ENCODE measurements at places on chromosomes 1 and 21. TPM values are rescaled to one million over a fixed set of nuclear protein-coding genes. Genes with fewer than 3 reads are reported as not detected.

GRCh38 chr21:25572861-25573310 is 34.4 kb downstream of the MRPL39 start:
- DNase-seq, result no peak

- no peak for DNase-seq
These were observed 1.3 kb downstream of the EDARADD start for GRCh38 chr1:236395230-236395946.

TGFB2 gene
- 237 TPM for total RNA-seq

- no peak for DNase-seq
These were observed 154.1 kb downstream of the ZBTB18 start for GRCh38 chr1:244205171-244205570.

- DNase-seq, result no peak
These were observed at the start of gene CFAP45 for GRCh38 chr1:159900086-159900680. TSS of gene CFAP45 (minus strand) at chr1:159900165. CDS start at chr1:159900098, 67 bp downstream.

- no peak for DNase-seq
These were observed 1357.4 kb upstream of the ADGRL4 start for GRCh38 chr1:80363689-80364475.

- DNase-seq, result no peak
These were observed 14.5 kb downstream of the PLEKHO1 start for GRCh38 chr1:150164224-150164623.

DNA sequence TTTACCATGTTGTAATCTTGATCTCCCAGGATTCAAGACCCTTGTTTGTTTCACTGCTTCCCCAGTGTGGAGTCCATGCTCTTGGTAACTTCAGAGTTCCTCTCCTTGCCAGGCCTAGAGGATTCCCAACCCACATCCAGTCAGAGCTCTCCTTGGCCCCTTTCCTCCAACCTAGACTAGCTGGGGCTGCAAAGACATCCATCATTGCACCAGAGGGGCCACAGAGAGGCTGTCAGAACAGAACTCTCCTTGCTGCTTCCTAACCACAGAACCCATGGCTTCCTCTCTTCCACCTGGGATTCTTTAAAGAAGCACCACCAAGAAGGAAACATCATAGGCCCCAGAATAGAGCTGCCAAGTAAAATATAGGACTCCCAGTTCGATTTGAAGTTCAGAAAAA is 81.0 kb downstream of the HMGB4 start:
- no peak for DNase-seq

GRCh38 chr21:33810766-33811165 is 104.8 kb downstream of the ATP5PO start:
- no peak for DNase-seq

DNA sequence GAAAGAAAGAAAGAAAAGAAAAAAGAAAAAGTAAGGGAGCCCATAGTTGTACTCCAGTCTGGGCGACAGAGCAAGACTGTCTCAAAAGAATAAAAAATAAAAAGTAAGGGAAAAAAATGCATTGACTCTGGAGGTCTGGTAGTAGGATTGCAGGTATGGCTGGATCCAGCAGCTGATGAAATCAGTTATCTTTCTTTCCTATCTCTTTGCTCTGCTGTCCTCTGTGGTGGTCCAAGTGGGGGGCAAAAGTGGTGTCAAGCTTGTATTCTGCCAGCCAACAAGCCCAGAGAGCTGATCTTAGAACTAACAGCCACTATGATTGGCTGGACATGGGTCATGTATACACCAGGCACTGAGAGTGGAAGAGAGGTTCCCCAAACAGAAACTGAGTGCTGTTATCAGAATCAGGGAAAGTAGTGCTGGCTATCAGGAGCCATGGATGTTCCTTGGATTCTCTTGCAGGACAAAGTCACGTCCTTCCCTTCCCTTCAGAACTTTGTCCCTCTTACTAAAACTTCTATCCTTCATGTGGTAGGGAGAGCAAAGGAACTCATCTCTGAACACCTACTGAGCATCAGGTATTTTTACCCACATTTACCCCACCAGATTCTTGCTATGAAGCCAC is 3.5 kb upstream of the FBLIM1 start:
- no peak for DNase-seq

GRCh38 chr1:167171286-167171929 is 49.3 kb upstream of the POU2F1 start:
- no peak for DNase-seq

DNA sequence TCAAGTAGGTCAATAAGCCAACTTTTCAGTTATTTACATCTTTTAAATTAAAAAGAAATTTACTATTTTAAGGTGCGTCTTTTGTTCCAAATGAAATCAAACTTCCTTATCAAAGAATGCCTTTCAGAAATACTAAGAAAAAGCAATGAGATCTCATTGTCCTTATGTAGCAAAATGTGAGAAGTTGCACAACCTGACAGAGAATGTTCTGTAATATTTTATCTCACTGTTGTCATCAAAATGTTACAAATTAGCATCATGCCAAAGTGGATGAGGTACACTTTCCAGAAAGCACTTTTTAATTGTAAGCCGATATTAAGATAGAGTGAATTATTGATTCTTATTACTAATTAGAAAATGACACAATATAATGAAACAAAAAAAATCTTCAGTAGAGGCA is 50.4 kb downstream of the KCNT2 start:
- DNase-seq, result no peak

- DNase-seq, result no peak
These were observed 194.8 kb downstream of the EIF4G3 start for GRCh38 chr1:20981915-20982314.

CFHR5 gene
- total RNA-seq, result not detected

DNA sequence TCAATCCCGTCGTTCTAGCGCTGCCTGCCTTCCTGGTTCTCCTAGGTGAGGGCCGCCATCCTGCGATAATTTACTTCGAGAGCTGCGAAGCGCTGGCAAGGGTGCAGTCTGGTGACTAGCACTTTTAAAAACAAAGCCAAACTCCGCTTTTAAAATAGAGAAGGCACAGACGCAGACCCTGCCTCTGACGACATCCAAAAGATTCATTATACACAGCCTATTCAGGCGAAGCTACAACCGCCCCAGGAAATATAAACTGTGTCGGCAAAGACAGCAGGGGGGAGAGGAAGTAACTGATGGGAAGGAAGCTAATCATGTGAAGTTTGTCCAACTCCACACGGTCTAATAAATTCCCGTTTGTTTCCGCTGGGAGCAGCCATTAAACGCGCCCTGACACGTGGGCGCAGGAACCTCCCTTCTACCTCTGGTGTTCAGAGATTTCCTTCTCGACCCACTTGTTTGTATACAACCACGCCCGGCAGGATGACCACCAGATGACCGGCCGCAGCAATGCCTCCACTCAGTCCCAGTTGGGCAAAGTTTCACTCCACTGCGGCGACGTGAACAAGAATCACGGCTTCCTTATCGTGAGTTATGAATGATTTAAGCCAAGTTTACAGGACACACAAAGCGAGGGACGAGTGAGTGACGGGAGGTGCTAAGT is 1.3 kb downstream of the GNG12 start:
- DNase-seq, result no peak

TACSTD2 gene
- 0.33 TPM for total RNA-seq

- DNase-seq, result no peak
These were observed 45.3 kb downstream of the KCNC4 start for GRCh38 chr1:110255392-110255787.

- DNase-seq, result no peak
These were observed 35.9 kb upstream of the ATP1B1 start for GRCh38 chr1:169070547-169070946.

- DNase-seq, result no peak
These were observed 78.7 kb downstream of the IFI44 start for GRCh38 chr1:78728359-78728758.

KRTAP12-2 gene
- not detected for total RNA-seq

OR10K2 gene
- not detected for total RNA-seq

CA6 gene
- total RNA-seq, result not detected

SIPA1L2 gene
- total RNA-seq, result 8.9 TPM

DNA sequence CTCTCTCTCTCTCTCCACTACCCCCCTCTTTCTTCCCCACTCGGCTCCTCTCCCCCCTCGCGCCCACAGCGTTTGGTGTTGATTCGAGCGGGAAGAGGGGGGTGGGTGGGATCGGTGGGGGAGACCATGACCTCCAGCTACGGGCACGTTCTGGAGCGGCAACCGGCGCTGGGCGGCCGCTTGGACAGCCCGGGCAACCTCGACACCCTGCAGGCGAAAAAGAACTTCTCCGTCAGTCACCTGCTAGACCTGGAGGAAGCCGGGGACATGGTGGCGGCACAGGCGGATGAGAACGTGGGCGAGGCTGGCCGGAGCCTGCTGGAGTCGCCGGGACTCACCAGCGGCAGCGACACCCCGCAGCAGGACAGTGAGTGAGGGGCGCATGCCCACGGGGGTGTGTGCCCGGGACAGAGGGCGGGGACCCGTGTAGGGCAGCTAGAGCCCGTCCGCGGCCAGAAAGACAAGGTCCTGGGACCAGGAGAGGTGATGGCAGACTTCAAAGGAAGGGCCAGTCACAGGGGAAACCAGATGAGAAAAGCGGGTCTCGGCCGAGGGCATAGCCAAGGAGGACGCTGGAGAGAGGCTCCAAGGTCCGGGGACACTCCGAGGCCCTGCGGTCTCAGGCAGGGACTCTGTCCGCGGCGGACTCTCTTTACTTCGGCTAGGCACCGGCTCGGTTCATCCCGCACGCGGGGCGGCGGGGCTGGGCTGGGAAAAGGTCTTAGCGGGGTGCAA is at the start of gene PRRX1:
TSS of gene PRRX1 (plus strand) at position 39 of the 735 bp plus-strand sequence. CDS start at position 127, 88 bp downstream.
- no peak for DNase-seq

GRCh38 chr1:40394491-40395172 is 21.1 kb downstream of the SMAP2 start:
- no peak for DNase-seq

ZNF695 gene
- total RNA-seq, result 1.7 TPM

NSUN4 gene
- total RNA-seq, result 23.5 TPM

GRCh38 chr1:19167140-19167539 is 42.9 kb downstream of the UBR4 start:
- no peak for DNase-seq

MATN1 gene
- total RNA-seq, result 0.47 TPM

GRCh38 chr1:203628201-203629015 is 1.8 kb downstream of the ATP2B4 start:
- peak; percentile 72 for DNase-seq

CPTP gene
- 19.4 TPM for total RNA-seq

GRCh38 chr1:203476216-203476814 is 709 bp downstream of the PRELP start:
- no peak for DNase-seq

GRCh38 chr1:221469476-221469875 is 272.4 kb downstream of the DUSP10 start:
- DNase-seq, result no peak

FCRL5 gene
- total RNA-seq, result not detected

DNA sequence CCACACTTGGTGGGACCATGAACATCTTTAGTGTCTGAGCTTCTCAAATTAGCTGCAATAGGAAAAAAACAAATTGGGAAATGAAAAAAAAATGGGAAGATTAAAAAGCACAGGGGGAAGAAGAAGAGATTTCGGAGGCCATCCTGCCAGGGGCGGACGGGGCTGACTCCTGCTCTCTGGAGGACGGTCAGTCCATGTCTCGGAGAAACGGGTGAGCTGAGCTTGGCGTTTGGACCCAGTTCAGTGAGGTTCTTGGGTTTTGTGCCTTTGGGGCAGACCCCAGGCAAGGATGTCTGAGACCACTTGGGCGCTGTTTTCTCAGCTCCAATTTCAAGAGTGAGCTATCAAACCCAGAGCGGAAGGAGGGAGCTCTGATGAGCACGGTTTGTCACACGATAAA is 123.9 kb downstream of the PRDM2 start:
- DNase-seq, result peak; percentile 39

- no peak for DNase-seq
These were observed 54.9 kb downstream of the KCNK1 start for GRCh38 chr1:233668725-233669294.

DNA sequence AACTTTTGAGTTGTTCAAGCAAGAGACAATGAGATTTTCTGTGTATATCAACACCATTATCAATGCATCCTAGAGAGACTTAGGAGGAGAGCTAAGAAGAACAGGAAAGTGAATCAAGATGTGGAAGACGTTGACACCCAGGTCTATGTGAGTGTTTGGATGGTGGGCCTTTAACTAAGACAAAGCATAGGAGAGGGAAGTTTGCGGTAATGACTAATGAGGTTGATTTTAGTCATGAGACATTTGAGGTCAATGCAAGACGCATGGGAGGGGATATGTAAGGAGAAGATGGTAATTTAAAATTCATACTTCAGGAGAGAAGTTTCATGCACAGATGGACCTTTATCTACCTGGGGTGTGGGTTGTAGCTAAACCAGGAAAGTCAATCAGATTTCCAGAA is 269.6 kb downstream of the VAV3 start:
- no peak for DNase-seq

DNA sequence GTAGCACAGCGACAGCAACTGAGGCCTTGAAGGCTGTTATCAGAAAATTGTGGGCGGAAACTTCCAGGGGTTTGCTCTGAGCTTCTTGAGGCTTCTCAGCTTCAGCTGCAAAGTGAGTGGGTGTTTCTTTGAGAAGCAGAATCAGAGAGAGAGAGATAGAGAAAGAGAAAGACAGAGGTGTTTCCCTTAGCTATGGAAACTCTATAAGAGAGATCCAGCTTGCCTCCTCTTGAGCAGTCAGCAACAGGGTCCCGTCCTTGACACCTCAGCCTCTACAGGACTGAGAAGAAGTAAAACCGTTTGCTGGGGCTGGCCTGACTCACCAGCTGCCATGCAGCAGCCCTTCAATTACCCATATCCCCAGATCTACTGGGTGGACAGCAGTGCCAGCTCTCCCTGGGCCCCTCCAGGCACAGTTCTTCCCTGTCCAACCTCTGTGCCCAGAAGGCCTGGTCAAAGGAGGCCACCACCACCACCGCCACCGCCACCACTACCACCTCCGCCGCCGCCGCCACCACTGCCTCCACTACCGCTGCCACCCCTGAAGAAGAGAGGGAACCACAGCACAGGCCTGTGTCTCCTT is at the start of gene FASLG:
TSS of gene FASLG (plus strand) at position 233 of the 583 bp plus-strand sequence. CDS start at position 332, 99 bp downstream.
- DNase-seq, result no peak

- DNase-seq, result no peak
These were observed 223.9 kb downstream of the S1PR1 start for GRCh38 chr1:101460739-101461138.

DNA sequence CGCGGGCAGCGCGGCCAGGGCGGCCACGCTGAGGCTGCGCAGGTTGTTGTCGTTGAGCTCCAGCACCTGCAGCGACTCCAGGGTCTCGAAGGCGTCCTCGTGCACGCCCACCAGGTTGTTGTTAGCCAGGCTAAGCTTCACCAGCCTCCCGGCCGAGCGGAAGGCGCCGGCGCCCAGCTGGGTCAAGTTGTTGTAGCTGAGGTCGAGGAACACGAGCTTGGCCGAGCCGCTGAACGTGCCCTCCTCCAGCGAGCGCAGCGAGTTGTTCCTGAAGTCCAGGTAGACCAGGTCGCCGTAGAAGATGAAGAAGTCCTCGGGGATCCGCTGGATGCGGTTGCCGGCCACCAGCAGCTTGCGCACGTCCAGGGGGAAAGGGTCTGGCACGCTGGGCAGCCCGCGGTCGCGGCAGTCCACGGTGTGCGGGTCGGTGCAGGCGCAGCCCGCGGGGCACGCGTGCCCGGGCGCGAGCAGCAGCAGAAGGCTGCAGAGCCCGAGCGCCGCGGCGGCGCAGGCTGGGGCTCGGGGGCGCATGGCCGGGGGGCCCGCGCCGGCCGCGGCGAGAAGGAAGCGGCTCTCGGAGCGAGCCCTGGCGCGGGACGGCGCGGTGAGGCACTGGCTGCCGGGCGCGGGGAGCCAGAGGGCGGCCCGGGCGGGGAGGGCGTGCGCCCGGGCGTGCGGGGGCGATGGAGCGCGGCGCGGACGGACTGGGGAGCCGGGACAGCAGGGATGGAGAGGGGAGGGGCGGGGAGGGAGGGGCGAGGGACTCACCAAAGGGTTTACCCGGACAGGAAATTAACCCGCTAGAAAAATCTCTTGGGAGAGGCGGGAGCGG is 524 bp downstream of the LRRC38 start:
- DNase-seq, result no peak

All from chondrocyte (in vitro differentiated cells).